NCI-H1436 (cell line): ENCODE measurements at places on chromosomes 1 and 21.

DNA sequence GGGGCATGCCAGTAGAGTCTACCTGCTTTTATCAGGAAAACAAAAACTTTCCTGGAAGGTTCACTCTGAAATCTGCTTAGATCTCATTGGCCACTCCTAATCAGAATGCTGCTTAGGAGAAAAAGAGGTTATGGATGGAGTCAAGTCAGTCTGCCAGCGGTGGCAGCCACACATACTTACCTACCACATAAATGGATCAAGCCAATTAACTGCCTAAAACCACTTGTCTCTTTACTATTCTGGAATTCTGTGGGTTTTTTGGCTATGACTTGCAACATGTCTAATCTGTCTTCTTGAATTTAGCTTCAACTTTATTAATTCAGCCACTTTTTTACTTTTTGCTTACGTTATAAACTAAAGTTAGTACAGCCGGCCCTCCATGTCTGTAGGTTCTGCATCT lies 140.2 kb upstream of the SERTAD4 start:
- DNase-seq, result no peak

GRCh38 chr1:203320591-203321272 lies 15.4 kb downstream of the BTG2 start:
- peak; percentile 99 for DNase-seq

DNA sequence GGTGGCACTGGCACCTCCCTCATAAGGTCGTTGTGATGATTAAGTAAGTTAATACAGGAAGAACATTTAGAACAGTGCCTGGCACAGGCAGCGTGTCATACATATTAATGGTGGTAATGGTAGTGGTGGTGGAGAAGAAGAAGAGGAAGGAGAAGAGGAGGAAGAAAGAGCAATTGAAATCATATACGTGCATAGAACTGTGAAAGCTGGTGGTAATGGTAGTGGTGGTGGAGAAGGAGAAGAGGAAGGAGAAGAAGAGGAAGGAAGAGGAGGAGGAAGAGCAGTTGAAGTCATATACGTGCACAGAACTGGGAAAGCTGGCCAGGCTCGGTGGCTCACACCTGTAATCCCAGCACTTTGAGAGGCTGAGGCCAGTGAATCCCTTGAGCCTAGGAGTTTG lies 121.3 kb upstream of the HOOK1 start:
- DNase-seq, result no peak

DNA sequence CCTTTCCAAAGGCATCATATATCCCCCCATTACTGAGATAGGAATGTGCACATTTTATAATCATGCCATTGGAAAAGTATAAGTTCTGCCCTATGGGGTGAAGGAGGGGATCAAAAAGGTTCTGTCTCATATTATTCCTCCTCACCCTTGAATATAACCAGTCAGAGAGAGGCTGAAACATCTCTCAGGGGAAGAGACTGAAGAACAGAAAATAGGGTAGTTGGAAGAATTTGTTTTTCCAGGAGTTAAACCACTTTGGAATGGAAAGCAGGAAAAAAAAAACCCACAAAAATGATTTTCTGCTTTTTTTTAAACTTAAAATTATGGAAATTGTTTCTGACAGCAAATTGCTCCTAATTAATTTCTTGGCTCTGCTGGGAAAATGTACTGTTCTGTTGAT lies 52.8 kb upstream of the BEND5 start:
- DNase-seq, result no peak

DNA sequence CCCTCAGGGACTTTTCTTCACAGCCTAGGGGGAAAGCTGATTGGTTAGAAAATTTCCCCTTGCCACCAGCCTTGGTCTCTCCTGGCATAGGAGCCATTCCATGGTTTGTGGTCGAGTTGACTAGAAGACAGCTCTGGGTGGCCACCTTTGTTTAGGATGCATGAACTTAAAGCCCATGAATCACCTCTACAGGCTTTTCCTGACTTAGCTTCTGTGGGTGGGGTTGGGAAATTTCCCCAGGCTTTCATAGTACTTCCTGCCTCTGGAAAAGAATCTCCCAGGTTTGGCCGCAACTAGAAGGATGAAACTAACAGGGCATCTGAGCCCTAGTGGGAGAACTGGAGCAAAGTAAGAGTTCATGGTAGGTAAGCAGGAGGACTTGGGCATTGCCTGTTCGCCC lies 72.6 kb downstream of the SNRPE start:
- DNase-seq, result no peak

GRCh38 chr1:12769976-12770505 lies 3.5 kb upstream of the PRAMEF12 start:
- no peak for DNase-seq
